ENCODE measurements at places on chromosomes 1 and 21. TPM values are rescaled to one million over a fixed set of nuclear protein-coding genes. Genes with fewer than 3 reads are reported as not detected.

DNA sequence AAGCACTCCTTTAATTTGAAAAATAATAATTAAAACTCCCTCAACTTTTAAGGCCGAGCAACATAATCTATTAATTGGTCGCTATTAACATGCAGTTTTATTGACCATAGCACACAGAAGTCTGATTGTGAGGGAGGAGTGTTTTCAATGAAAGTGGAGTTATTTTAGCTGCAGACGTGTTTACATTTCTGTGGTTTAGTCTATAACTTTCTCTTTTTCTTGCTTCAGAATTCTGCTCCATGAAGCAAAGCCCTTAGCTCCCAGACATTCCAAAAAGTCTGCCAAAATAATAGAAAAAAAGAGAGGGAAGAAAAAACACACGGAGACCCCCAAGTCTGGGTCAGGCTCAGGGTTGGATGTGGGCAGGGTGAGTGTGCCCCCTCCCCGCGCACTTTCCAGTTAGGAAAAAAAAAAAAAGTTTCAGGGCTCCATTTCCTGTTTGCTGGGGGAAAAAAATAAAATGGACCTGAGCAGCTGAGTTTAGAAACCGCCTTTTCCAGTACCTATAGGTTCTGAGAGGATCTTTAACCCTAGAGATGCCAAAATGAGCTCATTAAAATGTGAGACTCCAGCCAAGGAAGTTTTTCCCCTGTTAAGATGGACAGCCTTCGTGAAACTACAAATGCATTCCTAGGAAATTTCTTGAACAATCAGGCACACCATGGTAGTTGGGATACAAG lies 143.7 kb upstream of the ETS2 start:
- peaks cover 3% of the 10 kb centered on the region for H3K4me1 ChIP-seq
- no peak overlapping the region for H3K27ac ChIP-seq
- peaks cover 65% of the 10 kb centered on the region for H3K27me3 ChIP-seq
- no peak for DNase-seq
- peak overlapping the region; percentile 89 for H3K4me3 ChIP-seq
- peaks cover 4% of the 10 kb centered on the region for H3K36me3 ChIP-seq

Gene RUNX3
- total RNA-seq, result 186 TPM

- no peak overlapping the region for H3K27ac ChIP-seq
- DNase-seq, result no peak
- H3K4me3 ChIP-seq, result no peak overlapping the region
- no peaks in the 10 kb centered on the region for H3K4me1 ChIP-seq
Observed at GRCh38 chr1:195876792-195877191, 731.4 kb downstream of the KCNT2 start.

DNA sequence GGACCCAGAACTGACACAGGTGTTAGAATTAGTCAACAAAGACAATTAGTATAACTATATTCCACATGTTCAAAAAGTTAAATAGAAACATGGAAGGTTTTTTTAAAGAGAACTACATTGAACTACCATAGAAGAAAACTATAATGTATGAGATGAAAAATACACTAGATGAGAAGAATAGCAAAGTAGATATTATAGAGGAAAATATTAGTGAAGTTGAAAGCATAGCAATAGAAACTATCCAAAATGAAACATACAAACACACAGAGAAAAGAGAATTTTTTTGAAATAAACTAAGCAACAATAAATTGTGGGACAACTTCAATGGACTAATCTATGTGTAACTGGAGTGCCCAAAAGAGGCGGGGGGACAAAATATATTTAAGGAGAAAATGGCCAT lies 8.0 kb upstream of the HEATR1 start:
- no peaks in the 10 kb centered on the region for H3K4me1 ChIP-seq
- no peak for DNase-seq
- H3K27ac ChIP-seq, result no peak overlapping the region
- peaks cover 58% of the 10 kb centered on the region for H3K27me3 ChIP-seq
- peaks cover 2% of the 10 kb centered on the region for H3K36me3 ChIP-seq

DNA sequence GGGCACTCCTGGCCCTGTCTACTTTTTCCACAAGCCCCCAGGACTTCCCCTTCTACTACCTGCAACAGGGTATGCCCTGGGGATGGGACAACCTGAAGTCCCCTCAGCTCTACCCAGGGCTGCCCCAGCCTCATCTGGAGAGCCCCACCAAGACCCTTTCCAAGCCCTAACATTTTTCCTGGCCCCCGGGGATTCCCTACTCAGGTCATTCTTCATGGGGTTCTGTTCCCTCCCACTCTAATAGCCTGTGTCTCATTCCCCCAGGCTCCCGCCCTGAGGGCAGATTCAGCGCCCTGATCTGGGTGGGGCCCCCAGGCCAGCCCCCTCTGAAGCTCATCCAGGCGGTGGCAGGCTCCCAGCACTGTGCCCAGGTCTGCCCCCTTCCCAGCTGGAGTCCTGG lies 9.6 kb downstream of the EXTL1 start:
- no peak for DNase-seq
- H3K4me3 ChIP-seq, result no peak overlapping the region
- peaks cover 17% of the 10 kb centered on the region for H3K4me1 ChIP-seq
- H3K36me3 ChIP-seq, result no peaks in the 10 kb centered on the region

DNA sequence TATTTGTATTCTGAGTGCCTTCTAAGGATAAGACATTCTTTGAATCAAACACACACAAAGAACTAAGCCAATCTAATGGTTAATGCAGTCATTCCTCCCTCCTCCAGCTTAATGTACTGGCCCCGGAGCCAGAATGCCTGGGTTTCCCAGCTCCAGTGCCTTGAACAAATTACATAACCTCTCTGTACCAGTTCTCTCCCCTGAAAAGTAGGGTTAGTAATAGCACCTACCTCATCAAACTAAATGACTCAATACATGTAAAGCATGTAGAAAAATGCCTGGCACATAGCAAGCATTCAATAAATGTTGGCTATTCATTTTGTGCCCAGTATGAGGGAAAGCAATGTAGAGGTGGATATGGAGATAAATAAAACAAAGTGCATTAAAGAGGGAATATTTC lies 14.0 kb downstream of the C1orf52 start:
- peaks cover 4% of the 10 kb centered on the region for H3K36me3 ChIP-seq
- H3K4me1 ChIP-seq, result peaks cover 8% of the 10 kb centered on the region
- no peak overlapping the region for H3K27ac ChIP-seq
- no peak overlapping the region for H3K4me3 ChIP-seq

- no peak for DNase-seq
- peaks cover 15% of the 10 kb centered on the region for H3K4me1 ChIP-seq
- H3K27me3 ChIP-seq, result peaks cover 93% of the 10 kb centered on the region
- no peak overlapping the region for H3K27ac ChIP-seq
- peak overlapping the region; percentile 75 for H3K4me3 ChIP-seq
Observed at GRCh38 chr1:180235502-180236239, 5.6 kb downstream of the LHX4 start.

Gene GJA4
- total RNA-seq, result not detected

GRCh38 chr1:22714455-22714854 lies 3.8 kb downstream of the EPHB2 start:
- peaks cover 12% of the 10 kb centered on the region for H3K4me1 ChIP-seq
- no peaks in the 10 kb centered on the region for H3K36me3 ChIP-seq
- H3K4me3 ChIP-seq, result no peak overlapping the region
- DNase-seq, result no peak
- no peak overlapping the region for H3K27ac ChIP-seq
- H3K27me3 ChIP-seq, result peaks cover 56% of the 10 kb centered on the region

DNA sequence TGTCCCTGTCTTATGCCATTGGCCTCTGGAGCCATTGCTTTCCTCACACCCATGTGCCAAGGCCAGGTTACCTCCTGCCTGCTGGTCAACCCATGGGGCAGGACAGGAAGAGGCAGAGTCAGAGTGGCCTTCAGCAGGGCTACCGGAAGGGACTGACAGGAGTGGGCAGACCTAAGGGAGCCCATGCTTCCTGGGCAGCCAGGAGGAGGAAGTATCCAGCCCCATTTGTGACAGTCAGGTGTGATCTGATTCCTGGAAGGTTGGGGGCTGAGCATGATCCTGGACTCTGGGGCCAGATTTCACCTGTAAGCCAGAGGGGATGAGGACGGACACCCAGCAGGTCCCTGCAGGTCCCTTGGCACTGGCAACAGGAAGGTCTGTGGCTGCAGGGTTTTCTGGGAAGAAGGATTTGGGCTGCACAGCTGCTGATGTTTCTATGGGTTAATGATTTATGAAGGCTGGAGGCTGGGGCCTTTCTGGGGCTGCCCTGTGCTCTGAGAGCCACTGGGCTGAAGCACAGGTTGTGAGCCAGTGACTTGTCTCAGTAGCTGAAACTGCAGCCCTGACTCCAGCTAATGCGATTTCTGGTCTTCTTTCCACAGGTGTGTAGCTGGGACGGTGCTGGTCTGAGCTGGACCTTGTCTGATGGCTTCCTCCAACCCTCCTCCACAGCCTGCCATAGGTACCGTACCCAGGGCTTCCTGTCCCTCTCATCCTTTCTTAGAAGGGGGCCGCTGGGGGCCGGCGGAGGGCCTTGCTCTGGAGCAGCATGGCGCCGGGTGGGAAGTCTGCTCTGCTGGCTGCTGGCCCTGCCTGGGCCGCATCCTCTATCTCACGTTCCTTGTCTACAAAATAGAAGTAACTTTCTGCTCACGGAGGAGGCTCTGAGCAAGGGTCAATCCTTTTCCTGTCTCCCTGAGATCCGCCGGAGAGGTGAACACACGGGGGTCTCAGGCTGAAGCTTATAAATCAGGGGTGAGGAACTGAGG lies 40.7 kb downstream of the ARHGEF10L start:
- H3K27me3 ChIP-seq, result peaks cover 24% of the 10 kb centered on the region
- H3K36me3 ChIP-seq, result no peaks in the 10 kb centered on the region
- H3K4me3 ChIP-seq, result no peak overlapping the region
- H3K4me1 ChIP-seq, result no peaks in the 10 kb centered on the region
- DNase-seq, result no peak

DNA sequence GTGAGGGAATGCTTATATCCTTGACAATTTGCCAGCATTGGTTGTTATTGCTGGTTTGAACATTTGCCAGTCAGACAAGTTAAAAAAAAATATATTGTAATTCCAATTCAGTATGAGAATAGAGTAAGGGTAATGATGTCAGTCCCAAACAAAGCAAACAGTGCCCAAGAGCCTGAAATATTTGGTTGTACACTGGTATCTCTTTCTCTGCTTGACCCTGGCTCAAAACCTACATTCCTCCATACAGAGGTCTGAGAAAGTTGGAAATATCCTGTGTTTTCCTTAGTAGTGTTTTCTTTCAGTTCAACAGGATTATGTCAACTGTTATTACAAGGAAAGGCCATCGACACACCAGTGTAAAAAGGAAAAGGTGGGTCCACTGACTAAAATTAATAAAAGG lies 145.6 kb downstream of the MRPL39 start:
- peaks cover 32% of the 10 kb centered on the region for H3K4me1 ChIP-seq
- H3K4me3 ChIP-seq, result no peak overlapping the region
- DNase-seq, result no peak
- no peak overlapping the region for H3K27ac ChIP-seq
- H3K36me3 ChIP-seq, result no peaks in the 10 kb centered on the region
- no peaks in the 10 kb centered on the region for H3K27me3 ChIP-seq

Gene TMCO1
- total RNA-seq, result 33.4 TPM

Gene TNNI3K
- total RNA-seq, result not detected

DNA sequence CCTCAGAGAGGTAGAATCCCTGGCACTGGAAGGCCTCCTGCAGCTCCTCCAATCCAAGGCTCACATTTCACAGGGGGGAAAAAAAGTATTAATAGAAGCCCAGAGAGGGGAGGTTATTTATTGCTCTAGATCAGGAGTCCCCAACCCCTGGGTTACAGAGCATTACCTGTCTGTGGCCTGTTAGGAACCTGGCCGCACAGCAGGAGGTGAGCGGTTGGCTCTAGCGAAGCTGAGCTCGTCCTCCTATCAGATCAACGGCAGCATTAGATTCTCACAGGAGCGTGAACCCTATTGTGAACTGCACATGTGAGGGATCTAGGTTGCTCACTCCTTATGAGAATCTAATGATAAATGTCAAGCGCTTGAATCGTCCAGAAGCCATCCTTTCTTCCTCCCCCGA lies 46.8 kb upstream of the RCC2 start:
- no peaks in the 10 kb centered on the region for H3K4me1 ChIP-seq
- no peak overlapping the region for H3K4me3 ChIP-seq
- no peak for DNase-seq
- H3K27ac ChIP-seq, result no peak overlapping the region

- peaks cover 10% of the 10 kb centered on the region for H3K4me1 ChIP-seq
- peaks cover 14% of the 10 kb centered on the region for H3K27me3 ChIP-seq
- no peak for DNase-seq
- H3K36me3 ChIP-seq, result no peaks in the 10 kb centered on the region
- no peak overlapping the region for H3K4me3 ChIP-seq
Observed at GRCh38 chr1:218473522-218473921, 128.4 kb downstream of the TGFB2 start.

DNA sequence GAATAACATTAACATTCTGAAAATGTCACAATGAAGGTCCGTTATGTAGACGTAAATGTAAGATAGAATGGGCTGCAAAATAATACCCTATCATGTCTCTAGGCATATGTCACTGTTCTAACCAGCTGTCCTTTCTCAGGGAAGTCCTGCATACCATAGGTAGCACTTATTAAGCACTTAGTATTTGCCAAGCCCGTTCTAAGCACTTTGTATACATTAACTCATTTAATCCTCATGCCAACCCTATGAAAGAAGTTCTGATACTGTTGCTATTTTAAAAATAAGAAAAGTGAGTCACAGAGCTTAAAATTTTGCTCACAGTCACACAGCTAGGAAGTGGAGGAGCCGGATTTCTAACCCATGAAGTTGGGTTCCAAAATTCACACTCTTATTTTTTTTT lies 15.7 kb downstream of the GAS5 start:
- H3K27ac ChIP-seq, result peak overlapping the region; percentile 41
- peaks cover 6% of the 10 kb centered on the region for H3K36me3 ChIP-seq
- no peaks in the 10 kb centered on the region for H3K27me3 ChIP-seq
- DNase-seq, result no peak
